Epithelial cell of esophagus (primary cell): ENCODE measurements at places on chromosomes 11 and 22.

DNA sequence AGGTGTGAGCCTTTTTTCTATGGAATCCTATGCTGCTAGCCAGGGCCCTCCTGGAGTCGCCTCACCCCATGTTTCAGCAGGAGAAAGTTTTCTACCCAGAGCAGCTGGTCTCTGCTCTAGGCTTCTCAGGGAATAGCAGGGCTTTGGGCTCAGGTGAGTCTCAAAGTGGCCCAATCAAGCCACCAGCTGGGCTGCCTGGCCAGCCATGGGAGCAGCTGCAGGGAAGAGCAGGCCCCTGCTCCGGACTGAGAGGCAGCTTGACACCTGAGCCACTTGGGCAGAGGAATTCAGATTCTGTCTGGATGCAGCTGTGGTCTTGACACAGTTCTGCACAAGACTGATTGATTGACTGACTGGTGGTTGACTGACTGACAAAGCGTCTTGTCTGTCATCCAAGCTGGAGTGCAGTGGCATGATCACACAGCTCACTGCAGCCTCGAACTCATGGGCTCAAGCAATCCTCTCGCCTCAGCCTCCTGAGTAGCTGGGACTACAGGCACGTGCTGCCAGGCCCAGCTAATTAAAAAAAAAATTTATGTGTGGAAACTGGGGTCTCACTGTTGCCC lies 57.5 kb upstream of the ARFGAP3 start:
- no peak for DNase-seq

GRCh38 chr11:120172054-120172911 lies 34.4 kb upstream of the TRIM29 start:
- peak; percentile 70 for DNase-seq

- no peak for DNase-seq
Measured at GRCh38 chr11:125408311-125408711, 87.8 kb downstream of the FEZ1 start.

DNA sequence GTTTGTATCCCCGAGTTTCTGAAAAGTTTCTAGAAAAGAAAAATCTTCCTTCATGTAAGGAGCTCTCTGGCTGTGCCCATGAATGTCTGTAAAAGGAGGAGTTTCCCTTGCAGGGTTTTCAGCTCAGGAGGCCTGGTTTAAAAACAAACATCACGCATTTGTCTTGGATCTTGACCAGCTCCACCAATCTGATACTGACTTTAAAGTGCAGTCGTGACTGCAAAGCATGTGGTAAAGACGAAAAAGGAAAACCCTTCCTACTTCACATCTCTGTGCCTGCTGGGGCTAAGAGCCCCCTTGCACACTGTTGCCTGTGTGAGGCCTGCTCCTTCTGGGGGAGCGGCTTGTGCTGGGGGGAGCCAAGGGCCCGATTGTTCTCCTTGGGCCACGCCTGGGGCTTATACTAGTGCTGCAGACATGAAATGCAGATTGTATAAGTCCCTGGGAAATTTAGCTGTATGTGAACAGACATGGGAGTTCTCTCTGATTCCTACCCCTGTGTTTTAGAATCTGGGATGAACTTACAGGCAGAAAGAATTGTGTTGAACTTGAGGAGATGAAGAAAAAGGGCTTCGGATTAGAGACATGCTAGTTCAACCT lies 62.1 kb downstream of the ADAMTS15 start:
- no peak for DNase-seq

DNA sequence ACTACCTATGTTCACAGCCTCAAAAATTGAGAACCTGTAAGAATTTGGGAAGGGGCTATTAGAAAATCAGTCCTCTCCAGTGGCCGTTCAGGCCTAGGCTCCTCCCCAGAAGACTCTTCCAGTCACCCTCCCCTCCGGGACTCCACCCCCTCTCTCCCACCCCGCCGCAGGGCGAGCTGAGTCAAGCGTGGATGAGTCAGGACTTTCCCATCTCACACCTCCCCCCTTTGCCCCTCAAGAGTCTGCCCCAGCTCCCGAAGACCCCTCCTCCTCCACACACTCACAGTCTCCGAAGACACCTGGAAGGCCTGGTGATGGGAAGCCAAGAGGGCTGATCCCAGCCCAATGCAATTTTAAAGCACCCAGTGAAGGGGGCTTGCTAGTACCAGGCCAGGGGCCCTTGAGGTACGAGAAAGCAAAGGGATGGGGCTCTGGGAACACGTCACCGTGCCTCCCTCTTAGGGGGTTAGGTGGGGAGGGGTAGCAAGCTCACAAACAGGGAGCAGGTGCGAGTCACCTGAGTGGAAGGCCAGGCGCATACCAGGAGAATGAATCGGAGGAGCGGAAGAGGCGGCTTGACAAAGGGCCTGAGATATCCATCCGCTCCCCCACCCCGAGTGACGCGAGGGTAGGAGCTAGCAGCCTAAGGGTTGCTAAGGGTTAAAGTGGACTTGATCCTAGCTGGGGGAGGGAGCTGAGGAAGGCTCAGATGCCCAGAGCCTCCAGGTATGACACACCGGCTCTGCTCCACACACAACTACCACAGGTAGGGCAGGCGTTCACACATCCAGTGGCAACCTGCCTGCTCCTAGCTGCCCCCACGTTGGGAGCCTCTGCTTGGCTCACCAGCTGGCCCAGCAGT lies 13.6 kb downstream of the BCL9L start:
- peak; percentile 100 for DNase-seq

DNA sequence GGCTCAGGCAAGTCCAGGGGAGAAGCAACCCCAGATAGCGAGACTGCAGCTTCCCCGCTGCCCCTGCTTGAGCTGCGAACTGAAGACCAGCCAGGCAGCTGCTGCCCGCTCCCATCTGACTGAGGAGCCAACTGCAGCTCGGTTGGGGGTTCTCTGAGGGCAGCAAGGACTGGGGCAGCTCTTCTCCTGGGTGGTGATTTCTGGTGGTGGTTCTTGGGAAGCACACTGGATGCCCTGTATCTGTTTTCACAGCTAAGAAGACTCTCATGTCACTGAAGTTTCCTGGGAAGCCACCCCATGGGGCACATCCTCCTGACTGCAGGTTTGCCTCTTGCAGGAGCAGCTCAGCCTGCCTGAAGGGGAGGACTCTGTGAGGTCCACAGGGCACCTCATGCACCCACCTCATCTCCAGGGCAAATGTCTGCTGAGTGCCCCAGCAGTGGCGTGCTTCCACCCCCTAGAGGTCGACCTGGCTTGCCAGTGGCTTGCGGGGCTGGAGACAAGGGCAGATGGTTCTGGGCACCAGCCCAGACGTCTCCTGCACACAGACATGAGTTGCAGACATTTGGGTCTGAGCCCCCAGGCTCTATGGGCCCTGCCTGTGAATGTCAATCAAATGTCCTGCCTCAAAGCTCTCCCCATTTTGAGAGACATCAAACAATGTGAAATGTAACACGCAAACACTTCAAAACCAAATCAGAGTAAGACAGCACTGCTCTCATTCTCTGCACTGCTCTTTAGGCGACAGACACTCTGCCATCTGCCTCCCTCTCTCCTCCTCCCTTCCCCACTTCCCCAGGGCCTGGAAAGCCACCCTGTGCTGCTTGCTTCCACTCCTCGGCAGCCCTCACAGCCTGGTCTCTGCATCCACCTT lies 800.9 kb downstream of the BRD1 start:
- no peak for DNase-seq

DNA sequence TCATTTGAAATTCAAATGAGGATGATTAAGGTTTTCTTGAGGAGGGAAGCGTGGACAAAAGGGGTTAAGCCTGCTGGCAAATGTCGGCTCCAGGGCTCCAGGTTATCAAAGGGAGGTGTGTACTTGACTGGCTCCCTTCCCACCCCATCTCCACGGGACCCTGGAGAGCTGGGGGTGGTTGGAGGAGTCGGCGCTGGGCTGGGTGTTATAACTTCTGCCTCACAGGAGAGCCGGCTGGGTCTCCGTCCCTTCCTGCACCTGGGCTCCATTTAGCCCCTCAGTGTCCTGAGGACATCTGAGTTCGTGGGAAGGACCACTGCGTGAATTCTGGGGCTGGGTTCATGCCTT lies 15.6 kb downstream of the POU2F3 start:
- no peak for DNase-seq

DNA sequence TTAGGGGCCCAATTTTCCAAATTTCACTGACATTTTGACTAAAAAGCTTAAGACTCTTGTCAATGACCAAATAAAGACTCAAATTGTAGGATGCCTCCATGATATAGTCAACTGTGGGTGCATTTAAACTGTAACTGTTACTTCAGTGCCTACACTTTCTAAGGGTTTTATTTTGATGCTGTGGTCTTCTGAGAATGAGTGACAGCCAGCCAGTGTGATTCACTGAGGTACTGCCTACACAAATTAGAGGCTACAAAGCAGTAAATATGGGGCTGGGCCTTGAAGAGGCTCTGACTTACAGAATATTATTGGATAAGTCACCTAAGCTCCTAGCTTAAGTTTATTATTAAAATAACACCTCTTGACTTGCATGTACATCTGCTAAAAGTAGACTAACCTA lies 210.6 kb downstream of the SWAP70 start:
- no peak for DNase-seq

DNA sequence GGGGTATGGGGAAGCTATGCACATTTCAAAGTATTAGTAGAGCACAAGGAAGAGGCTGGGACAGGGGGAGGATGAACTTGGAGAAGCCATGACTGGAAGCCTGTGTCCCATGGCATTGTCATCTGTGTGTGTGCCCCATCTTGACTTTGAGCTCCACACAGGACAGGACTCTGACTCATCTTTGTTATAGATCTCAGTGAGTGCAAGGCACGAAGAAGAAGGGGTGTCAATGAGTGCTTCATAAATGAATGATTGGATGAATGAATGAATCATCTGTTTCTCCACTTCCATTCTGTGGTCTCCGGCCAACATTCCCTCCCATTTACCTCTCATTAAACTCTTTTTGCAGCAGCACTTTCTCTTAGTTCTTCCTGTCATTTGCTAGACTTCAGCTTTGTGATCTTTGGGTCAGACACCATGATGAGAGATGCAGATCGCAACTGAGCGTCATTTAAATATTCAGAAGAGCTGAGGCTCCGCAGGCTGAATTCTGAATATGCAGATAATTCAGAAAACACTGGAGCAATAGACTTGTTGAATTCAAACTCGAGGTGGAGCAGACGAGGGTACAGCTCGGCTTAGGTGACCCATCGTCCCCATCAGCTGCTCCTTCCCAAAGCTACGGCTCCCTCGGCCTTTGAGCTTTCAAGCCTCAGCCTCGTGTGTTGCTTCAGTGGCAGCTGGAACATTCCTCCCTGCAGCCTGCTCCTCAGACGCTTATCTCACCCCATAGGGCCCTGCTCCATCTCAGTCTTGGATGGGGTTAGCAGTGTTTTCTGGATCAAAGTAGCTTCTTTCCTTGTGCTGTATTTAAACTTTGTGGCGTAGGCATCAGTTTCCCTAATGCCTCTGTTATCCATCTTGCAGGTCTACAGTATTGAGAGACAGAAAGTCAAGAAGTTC lies 30.8 kb downstream of the APOL3 start:
- DNase-seq, result no peak

GRCh38 chr11:65262381-65262680 lies 569 bp downstream of the POLA2 start:
- no peak for DNase-seq

DNA sequence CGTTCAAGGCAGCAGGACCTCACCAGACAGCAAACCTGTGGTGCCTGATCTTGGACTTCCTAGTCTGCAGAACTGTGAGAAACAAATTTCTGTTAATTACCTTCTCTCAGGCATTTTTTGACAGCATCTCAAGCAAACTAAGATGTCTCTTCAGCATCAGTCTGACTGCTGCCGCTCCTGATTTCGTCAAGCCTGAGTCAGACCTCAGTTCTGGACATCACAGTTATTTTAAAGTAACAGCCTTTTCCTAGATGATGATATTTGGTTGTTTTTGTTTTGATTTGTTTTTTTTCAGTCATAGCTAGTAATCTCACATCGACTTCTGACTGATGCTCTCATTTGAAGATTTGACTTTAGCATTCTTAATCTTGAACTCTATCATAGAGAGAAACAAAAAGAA lies 71.9 kb downstream of the BLID start:
- peak; percentile 19 for DNase-seq

DNA sequence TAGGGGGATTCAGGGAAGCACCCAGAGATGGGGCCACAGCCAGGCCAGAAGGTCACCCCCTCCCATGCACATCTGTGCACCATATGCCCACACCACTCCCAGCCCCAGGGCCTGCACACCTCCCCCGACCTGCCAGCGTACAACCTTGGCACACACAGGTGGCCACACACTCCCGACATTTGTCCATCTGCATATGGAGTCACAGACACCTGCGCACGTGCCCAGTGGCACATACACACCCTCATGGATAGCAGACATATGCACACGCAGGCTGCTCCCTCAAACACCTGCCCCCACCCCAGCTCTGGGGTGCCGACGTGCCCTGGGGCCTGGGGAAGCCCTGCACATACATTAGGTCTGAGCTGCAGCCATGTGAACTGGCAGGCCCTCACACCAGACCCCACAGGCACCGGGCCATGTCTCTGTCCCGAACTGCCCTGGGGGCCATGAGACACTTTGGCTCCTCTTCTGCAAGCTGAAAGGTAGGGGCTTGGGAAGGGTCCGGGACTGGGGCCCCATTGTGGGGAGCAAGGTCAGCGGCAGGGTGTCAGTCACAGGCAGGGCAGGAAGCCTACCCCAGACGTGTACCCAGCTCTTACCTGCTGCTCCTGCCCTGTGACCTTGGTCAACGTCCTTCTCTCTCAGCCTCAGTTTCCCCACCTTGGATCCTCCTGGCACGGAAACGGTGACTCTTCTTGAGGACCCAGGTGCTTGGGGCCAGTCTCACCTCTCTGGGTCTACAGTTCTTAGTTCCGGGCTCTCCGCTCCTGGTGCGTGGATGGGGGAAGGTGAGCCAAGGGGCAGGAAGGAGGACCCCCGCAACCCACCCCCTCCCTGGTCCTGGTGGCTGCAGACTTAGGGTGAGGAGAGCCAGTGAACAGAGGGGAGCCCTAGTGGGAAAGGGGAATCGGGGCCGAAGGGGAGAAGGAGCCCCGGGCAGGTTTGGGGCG lies 579 bp upstream of the CABP7 start:
- no peak for DNase-seq

DNA sequence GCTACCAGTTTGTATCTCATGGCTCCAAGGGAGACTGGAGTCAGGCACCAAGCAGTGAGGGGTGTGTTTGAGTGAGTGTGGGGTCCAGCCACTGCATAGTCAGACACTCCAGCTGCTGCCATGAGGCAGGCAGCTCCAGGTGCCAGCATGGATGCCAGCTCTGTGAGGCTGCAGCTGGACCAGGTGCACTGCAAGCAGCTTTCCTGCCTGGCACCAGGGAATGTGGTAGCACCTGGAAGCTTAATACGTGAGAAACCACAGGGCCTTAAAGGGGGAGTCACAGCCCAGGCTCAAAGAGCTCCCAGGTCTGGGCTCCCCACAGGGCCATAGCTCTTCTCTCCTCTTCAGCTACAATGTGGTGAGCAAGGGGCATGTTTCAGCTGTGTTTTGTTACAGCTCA lies 817.8 kb upstream of the LUZP2 start:
- DNase-seq, result no peak

GRCh38 chr11:63573881-63574855 lies 11.0 kb upstream of the PLAAT2 start:
- DNase-seq, result no peak

- no peak for DNase-seq
Measured at GRCh38 chr22:46696229-46696518, 41.9 kb downstream of the CERK start.

DNA sequence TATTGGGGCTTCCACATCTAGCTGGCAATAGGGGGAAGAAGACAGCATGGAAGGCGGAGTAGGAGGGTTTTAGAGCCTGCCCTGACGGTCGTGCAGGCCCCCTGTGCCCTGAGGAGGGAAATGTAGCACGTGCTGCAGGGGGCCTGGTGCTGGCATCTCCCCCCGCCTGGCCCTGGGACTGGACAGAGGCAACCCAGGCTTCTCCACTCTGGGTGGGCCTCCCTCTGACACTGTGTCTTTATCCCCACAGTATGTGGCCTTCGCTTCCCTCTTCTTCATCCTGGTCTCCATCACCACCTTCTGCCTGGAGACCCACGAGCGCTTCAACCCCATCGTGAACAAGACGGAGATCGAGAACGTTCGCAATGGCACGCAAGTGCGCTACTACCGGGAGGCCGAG lies 36.8 kb downstream of the KCNC1 start:
- no peak for DNase-seq
